ENCODE measurements at places on chromosomes 7 and 10.

DNA sequence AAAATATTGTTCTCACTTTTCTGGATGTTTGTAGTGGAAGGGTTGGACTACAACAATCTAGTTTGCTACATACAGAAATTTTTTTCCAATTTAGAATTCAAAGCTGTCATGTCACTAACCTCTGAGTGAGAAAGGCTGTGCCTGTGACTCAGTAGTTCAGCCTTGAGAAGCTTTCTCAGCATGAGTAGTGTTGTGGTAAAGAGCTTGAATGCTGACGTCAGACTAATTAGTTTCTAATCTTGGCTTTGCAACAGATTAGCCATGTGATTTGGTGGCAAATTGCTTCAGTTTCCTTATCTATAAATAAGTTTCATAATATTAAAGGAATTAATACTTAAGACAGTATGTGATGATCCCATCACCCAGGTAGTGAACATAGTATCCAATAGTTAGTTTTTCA lies 83.8 kb downstream of the ABCA13 start:
- no peak for DNase-seq

DNA sequence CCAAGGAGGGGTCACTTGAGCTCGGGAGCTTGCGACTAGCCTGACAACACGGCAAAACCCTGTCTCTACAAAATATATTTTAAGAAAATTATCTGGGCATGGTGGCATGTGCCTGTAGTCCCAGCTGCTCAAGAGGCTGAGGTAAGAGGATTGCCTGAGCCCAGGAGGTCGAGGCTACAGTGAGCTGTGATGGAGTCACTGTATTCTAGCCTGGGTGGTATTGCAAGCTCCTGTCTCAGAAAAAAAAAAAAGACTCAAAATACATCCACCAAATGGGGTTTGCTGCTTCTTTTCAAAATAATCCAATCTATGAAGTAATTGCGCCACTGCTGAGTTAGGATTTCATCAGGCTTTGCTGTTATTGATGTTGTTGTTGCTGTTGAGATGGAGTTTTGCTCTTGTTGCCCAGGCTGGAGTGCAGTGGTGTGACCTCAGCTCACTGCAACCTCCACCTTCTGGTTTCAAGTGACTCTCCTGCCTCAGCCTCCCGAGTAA lies 11.1 kb upstream of the VIM start:
- no peak for DNase-seq

- no peak for DNase-seq
These were observed 1065.4 kb downstream of the SORCS3 start for GRCh38 chr10:105706281-105707026.

DNA sequence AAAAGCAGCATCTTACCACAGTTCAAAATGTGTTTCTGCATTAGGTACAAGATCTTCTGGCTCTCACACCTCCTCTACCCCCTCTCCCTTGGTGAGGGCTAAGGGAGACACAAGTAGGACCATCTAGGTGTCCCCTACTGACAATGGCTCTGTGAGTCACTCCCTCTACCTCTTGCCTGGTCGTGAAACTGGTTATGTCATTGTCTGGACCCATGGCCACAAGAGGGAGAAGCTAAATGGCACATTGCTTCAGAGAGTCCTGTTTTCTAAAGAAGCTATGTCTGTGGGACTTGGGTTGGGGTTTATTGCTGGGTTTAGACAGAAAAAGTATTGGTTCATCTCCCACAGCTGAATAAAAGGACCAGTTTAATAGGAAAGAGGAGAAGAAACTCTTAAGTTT lies 4.0 kb upstream of the PLXNA4 start:
- peak; percentile 36 for DNase-seq

DNA sequence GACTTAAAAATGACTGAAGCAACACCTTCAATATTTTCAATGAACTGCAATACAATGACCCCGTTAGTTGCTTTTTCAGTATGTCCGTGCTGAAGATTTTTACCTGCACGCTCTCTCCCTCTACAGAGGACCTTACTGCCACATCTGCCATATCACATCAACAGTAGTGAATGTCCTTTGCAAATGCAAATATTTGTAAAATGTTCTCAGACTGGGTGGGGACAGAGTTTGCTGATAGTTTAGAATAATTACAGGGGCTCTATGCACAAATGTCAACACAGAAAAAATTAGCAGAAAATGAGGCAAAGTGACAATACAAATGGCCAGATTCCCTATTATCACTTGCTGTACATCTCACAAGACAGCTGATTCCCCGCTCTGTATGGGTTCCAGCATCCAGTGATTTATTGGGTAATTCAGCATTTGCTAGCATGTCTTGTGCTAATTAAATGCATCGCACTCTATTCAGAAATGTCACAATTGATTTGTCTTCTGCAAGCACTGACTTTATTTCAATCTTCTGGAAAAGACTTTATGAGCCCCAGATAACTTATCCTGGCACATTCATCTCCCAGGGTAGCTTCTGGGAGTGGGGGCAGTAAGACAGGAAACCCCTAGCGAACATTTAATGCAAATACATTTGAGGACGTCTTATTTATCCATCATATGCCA lies 69.1 kb upstream of the PTER start:
- no peak for DNase-seq

DNA sequence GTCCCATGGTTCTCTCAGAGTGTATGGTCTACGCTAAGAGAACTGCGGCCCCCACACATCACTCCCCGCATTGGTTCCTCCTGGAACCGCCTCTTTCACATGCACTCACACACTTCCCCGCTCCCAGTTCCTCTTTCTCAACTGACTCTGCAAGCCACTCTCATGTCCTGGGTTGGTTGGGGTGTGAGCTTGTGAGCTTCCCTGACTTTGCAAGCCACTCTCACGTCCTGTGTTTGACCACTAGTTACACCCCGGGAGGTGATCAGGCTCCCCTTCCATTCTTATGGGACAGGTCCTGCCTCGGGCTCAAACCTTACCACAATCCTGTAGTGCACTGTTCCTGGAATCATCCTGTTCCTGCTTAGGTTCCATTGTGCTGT lies 105.0 kb downstream of the TRIM24 start:
- no peak for DNase-seq

- DNase-seq: no peak
These were observed 74.1 kb downstream of the FAM53B start for GRCh38 chr10:124669824-124670654.

- DNase-seq: no peak
These were observed 59.2 kb upstream of the MTPN start for GRCh38 chr7:136036336-136036735.

DNA sequence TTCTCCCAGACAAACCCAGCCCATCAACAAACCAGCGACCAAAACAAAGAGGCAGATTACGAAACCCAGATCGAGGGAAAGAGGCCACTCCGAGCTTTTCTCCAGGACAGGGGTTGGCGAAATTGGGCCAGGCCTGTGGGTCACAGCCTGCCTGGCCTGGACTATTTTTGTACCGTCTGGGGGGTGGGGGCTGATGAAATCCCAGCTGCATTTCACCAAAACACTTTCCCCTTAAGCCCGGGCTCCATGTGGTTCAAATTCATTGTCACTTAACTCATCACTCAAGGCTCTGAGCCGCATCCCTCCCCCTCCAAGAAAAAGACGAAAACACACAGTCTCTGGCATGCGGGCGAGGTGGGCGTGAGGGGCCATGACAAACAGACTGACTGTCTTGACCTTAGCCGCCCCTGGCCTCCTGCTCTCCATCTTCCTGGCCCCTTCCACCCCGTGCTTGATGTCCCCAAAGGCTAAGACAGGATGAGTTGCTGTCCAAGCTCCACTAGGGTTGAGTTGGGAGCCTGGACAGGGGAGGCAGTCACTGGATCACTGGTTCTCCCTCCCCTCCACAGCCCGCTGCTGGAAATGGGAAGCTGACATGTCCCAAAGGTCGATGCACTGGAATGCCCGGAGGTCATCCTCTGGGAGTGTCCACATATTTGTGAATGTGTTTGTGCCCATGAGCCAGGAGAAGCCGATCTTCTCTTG lies 19.2 kb downstream of the TMEM270 start:
- no peak for DNase-seq

DNA sequence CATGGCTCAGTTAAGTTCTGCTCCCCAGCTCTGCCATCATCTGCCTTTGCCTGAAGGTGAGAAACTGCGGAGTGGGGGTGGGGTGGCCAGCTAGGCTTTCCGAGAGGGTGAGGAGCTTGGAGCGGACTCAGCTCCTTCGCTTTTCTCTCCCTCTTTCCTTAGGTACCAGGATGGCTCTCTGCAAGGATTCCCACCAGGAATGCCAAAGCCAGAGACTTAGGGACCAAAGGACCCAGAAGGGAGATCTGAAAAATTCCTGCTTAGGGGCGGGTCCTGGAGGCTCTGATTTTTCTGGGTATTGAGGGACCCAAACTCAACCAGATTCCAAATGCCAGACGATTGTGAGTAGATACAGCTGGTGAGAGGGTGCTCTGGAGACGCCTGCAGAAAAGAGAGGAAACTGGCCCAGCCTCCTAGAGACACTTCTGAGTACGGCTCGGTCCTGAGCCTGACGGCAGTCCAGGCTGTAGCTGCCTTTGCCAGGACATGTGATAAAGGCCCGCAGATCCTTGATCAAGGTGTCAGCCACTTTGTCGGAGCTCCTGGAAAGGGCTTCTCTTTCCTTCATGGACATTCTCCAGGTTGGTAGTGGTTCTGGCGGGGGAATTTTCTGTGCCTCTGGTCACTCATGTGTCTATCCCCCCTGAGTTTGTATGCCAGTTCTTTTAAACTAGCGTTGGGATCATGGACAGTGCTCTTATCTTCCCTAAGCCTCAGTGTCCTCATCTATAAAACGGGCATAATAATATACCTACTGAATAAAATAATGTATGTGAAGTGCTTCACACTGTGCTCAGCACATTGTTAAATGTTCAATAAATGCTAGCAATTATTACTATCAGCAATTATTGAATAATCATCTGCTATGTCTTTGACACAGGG lies 42.5 kb upstream of the BTRC start:
- DNase-seq: no peak

GRCh38 chr10:43132867-43133787 lies 5.1 kb upstream of the CSGALNACT2 start:
- peak; percentile 4 for DNase-seq

DNA sequence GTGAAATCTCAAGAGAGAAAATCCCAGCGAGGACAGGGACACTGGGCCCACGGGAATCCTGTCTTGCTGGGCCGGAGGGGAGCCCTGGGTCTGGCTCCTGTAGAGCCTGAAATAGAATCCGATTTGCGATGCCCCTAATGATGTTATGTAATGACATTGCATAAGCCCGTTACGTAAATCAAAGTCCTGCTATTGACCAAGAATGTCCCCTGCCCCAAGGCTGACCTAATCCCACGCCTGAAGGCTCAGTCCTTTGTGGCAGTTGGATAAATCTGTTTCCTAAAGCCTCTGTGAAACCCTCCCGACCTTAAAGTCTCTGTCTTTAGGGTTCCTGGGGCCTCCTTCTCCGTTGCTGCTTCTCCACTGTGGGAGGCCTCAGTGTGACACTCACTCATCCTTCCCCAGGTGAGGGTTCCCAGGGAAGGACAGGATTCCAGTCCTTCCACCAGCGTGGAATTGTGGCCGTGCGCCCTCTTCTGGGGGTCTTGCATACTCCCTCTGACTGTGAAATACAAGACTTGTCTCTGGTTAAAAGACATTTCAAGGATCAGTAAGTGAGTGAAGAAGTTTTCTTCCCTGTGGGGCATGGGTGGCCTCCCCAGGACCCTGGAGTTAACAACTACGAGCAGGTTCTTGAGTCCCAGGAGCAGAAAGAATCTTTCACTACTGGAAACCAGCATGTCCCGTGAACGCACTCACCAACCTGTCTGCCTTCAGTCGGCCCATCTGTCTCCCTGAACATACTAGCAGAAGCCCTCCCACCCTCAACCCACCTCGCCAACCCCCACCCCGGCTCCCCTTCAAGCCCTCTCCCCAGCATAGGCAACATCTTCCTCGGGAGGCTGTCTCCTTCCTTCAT lies 19.8 kb downstream of the ZNF467 start:
- DNase-seq: no peak

- peak; percentile 34 for DNase-seq
These were observed 98.4 kb upstream of the HABP2 start for GRCh38 chr10:113454341-113455061.

- DNase-seq: no peak
These were observed 103.7 kb upstream of the INSYN2A start for GRCh38 chr10:127299956-127300689.

- peak; percentile 83 for DNase-seq
These were observed 52.7 kb downstream of the RBM17 start for GRCh38 chr10:6141296-6142151.

GRCh38 chr10:93938140-93938539 lies 44.4 kb downstream of the SLC35G1 start:
- DNase-seq: no peak

- DNase-seq: no peak
These were observed 266.6 kb downstream of the ELFN1 start for GRCh38 chr7:1936531-1937251.

GRCh38 chr10:17737027-17737965 lies 14.7 kb upstream of the TMEM236 start:
- DNase-seq: peak; percentile 48

DNA sequence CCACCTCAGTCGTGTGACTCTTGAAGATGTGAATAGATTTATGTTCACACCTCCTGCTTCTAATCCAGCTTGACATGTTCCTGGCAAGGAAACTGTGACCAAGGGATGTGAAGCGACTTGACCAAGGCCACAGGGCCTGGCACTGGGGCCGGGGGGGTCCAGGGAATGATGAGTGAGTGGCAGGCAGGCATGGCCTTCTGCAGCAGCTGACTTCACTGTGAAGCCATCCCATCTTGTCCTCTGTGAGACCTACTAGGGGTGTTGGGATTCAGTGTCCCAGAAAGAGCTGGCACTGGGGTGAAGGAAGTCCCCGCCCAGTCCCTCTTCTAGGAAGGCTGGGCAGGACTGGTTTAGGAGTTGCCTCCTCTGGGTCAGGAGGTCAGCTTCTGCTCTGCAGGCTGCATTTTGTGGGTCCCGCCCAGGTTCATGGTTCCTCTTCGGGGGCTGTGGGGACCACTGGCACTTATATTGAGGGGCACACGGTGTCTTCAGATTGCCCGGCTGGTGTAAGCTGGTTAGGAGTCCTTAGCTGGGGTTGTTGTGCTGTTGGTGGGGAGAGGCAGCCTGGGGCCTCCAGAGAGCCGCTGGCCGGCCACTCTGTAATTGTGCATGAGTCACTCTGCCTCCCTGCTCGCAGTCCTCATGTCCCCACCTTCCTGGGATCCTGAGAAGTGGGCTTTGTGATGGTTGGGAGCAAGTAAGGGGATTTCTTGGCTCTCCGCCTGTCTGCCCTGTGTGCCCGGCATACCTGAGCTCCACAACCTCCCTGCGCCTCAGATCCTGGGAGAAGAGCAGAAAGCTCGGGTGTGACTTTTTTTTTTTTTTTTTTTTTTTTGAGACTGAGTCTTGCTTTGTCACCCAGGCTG lies 11.0 kb downstream of the ZMIZ1 start:
- DNase-seq: no peak

DNA sequence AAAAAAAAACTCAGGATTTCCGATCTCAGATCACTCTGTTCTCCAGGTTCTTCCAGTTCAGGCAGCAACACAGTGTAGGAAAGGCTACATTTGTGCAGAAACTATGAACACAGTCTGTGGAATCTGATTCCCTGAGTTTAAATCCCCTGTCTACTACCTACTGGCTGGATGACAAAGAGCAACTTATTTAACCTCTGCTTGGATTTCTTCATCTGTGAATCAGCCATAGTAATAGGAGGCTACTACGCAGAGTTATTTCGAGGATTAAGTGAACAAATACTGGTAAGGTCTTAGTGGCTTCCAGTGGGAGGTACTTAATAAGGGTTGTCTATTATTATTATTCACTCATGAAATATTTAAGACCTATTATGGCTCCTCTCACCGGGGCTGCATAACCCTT lies 44.3 kb upstream of the PDCD4 start:
- DNase-seq: no peak
